Esophagus squamous epithelium (tissue), 5 donors: ENCODE measurements at places on chromosomes 13 and 19.

GRCh38 chr13:38024431-38024830 is 154.9 kb upstream of the TRPC4 start:
- DNase-seq, result no peak

GRCh38 chr13:111953546-111954178 is 113.3 kb upstream of the SOX1 start:
- DNase-seq, result no peak

DNA sequence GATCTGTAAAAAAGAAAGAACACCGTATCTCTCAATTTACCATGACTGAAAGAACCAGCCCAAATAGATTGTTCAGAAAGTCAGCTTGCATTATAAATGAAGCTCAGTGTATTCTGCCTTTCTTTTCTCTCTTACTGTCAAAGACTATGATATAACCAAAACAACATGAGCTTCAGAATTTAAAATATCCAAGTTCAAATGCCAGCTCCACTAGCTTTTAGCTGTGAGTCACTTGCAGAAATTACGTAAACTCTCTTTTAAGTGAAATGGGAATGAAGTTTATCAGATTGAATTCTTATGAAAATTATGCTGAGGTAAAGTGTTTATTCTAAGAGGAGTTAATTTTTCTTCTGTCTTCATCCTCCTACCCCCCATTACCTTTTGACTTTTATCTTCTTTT is 20.0 kb upstream of the POSTN start:
- no peak for DNase-seq

DNA sequence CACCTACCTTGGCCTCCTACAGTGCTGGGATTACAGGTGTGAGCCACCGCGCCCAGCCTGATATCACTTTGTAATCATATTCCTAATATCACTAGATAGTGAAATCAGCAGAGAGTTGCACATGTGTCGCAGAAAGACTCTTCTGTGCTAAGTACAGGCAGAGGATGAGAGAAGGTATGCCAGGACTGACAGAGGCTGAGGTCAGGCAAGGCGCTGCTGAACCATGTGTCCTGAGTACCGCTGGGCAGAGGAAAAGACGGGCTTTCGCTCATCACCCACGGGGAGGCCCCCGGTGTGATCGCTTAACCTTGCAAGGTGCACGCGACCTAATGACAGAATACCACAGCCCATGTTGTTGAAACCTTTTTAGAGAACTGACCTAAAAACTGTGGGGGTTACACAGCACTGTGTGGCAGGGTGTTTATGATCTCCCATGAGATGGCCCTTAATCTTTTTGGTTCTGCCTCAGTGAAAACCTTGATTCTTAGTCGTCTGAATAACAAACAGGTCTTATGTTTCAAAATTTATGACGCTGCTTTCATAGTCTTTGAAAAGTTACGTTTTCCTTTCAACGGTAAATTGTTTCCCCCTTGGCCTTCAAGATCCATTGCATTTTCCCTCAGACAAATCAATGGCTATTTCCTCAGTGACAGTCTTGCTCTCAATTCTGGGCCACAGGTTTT is 12.2 kb downstream of the GJA3 start:
- DNase-seq, result no peak

- DNase-seq, result no peak
Observed at GRCh38 chr13:49296659-49297058, 48.9 kb downstream of the CDADC1 start.

DNA sequence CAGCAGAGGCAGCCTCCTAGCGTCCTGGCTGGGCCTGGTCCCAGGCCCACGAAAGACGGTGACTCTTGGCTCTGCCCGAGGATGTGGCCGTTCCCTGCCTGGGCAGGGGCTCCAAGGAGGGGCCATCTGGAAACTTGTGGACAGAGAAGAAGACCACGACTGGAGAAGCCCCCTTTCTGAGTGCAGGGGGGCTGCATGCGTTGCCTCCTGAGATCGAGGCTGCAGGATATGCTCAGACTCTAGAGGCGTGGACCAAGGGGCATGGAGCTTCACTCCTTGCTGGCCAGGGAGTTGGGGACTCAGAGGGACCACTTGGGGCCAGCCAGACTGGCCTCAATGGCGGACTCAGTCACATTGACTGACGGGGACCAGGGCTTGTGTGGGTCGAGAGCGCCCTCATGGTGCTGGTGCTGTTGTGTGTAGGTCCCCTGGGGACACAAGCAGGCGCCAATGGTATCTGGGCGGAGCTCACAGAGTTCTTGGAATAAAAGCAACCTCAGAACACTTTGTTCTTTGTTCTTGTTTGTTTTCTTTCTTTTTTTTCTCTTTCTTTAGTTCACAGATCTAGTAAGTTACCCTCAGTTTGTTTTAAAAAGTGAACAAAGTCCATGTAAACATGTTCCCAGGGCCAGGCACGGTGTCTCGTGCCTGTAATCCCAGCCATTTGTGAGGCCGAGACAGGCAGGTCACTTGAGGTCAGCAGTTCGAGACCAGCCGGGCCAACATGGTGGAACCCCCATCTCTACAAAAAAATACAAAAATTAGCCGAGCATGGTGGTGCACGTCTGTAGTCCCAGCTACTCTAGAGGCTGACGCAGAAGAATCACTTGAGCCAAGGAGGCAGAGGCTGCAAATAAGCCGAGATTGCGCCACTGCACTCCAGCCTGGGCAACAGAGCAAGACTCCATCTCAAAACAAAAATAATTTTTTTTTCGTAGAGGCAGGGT is 10.2 kb downstream of the ANGPTL4 start:
- no peak for DNase-seq

GRCh38 chr19:14349426-14349825 is 31.8 kb upstream of the ADGRE5 start:
- DNase-seq, result no peak

GRCh38 chr13:70798385-70798784 is 690.1 kb upstream of the KLHL1 start:
- DNase-seq, result no peak
